ENCODE measurements at places on chromosomes 13 and 19. TPM values are rescaled to one million over a fixed set of nuclear protein-coding genes. Genes with fewer than 3 reads are reported as not detected.
A peak's percentile ranks its signal among the peaks of the same experiment; 100 is the strongest.

Gene CYSLTR2
- not detected for polyA plus RNA-seq

DNA sequence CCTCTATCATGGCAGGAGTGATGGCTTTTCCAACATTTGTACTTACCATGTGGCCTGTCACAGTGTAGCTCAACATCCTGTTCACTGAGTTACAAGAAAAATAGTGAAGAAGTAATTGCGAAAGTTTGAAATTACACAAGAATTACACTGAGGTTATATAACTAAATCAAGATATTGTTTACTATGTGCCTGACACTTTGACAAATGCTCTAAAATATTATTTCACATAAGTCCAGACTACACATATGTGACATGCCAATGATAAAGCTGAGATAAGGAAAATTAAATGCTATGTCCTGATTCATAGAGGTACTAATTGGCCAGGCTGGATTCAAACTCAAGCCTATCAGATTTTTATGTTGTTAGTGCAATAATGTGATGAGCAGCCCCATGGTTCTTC, 451.7 kb downstream of the PCDH9 start:
- no peak for DNase-seq

DNA sequence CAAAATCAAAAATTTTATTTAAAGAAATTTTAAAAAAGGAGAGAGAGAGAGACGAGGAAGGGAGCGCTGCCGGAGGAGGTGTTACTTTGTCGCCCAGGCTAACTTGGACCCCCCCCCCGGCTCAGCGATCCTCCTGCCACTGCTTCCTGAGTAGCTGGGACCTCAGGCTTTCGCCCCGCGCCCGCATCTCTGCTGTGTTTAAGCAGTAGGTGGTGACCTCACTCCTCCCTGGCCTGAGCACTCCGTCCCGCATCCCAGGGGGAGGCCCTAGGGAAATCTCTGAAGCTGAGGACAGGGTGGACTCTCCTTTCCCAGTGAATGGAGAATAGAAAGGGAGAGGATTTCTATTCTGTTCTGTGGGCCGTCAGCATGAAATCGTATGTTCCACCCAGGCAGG, 485 bp upstream of the ZNF845 start:
- DNase-seq, result no peak

- peak; percentile 27 for DNase-seq
These were observed 222.4 kb downstream of the NBEA start for GRCh38 chr13:35164324-35164932.

GRCh38 chr19:3387645-3388589, 21.5 kb downstream of the NFIC start:
- DNase-seq, result peak; percentile 39

Gene ATP4B
- not detected for polyA plus RNA-seq

DNA sequence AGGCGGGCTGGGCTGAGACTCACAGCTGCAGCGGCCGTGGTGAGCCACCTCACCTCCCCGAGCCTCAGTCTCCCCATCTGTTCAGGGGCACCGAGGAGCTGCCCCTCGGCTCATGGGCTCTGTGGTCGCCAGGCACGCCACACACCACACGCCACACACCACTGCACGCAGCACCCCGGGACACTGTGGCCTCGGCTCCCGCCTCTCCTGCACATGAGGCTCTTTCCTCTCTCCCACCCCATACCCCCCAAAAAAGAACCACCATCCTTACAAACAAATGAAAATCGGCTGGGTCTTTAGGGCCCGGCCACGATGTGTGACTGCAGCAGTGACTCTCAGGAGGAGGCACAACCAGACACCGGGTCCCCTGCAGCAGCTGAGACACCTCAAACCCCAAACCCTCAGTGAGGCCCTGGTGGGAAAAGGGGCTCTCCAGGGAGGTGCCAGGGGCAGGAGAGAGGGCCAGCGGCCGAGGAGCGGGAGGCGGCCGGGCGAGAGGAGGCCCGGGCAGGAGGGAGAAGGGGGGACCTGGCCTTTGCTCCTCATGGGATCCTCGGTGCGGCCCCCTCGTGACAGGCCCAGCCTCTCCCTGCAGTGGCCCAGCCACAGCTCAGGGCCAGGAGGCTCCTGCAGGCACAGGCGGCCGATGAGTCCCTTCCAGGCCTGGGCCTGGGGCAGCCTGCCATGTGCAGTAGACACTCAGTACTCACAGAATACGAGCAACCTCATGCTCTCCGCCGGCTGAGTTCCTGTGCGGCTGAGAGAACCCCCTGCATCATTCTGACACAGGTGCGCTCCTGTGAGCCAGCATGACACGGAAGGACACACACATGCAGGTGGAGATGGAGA, 66.3 kb downstream of the RASA3 start:
- DNase-seq, result no peak

GRCh38 chr13:29850213-29850898, at the start of gene UBL3:
UBL3 (minus strand) TSS chr13:29850617; CDS start chr13:29849538, 1,079 bp downstream.
- DNase-seq, result peak; percentile 95

- DNase-seq, result no peak
These were observed 62.4 kb upstream of the KLHL1 start for GRCh38 chr13:70170689-70171088.

Gene IGFL4
- polyA plus RNA-seq, result not detected

DNA sequence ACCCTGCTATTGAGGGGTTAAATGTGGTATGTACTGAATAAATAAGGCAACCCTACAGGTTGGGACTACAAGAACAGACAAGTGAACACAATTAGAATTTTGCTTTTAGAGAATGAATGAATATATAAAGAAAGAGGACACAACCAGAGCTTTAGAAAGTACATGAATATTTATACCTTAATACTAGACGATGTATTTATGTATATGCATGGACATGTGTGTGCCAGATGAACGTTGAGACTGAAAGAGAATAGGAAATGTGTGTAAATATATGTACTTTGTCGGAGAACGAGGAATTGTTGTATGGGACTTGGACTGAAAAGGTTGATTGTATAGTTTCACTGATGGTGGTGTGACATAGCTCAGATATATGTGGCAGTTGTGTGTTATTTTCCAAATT, 9.3 kb upstream of the COG6 start:
- DNase-seq, result no peak

DNA sequence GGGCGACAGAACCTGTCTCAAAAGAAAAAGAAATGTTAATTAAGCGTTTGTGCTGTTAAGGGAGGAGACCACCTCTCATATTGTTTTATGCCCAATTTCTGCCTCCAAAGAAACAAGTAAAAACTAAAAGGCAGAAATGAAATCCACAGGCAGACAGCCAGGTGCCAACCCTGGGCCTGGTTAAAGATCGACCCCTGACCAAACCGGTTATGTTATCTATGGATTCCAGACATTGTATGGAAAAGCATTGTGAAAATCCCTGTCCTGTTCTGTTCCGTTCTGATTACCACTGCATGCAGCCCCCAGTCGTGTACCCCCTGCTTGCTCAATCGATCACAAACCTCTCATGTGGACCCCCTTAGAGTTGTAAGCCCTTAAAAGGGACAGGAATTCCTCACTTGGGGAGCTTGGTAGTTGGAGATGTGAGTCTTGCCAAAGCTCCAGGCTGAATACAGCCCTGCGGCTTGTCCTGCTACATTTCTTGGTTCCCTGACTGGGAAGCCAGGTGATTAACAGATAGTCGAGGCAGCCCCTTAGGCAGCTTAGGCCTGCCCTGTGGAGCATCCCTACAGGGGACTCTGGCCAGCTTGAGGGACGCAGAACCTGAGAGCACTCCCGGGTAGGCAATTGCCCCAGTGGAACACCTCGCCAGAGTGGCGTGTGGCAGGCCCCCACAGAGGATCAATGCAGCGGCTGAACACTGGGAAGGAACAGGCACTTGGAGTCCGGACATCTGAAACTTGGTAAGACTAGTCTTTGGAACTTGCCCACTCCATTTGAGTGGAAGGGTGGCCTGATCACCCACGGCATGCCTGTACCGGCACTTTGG, 748 bp upstream of the ZNF552 start:
- DNase-seq, result no peak

DNA sequence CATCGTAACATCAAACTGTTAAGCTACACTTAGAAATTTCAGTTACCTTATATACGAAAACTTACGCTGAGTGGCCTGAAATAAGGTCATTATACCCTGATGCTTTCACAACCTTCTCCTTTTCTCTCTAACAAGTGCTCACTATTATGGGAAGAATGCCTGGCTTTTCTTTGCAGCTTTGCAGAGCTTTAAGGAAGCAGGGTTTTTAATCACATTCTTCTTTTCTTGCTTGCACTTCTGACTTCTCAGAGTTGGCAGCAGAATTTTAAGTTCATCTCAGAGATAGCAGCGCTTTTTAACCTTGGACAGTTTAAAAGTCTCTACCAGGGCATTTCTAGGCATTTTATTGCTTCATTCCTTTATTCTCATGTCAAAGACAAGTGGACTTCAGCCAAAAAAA, 285.1 kb downstream of the SPRY2 start:
- DNase-seq, result no peak

Gene FAM216B
- polyA plus RNA-seq, result not detected

GRCh38 chr19:42487032-42487797, 41.1 kb downstream of the CEACAM1 start:
- no peak for DNase-seq

DNA sequence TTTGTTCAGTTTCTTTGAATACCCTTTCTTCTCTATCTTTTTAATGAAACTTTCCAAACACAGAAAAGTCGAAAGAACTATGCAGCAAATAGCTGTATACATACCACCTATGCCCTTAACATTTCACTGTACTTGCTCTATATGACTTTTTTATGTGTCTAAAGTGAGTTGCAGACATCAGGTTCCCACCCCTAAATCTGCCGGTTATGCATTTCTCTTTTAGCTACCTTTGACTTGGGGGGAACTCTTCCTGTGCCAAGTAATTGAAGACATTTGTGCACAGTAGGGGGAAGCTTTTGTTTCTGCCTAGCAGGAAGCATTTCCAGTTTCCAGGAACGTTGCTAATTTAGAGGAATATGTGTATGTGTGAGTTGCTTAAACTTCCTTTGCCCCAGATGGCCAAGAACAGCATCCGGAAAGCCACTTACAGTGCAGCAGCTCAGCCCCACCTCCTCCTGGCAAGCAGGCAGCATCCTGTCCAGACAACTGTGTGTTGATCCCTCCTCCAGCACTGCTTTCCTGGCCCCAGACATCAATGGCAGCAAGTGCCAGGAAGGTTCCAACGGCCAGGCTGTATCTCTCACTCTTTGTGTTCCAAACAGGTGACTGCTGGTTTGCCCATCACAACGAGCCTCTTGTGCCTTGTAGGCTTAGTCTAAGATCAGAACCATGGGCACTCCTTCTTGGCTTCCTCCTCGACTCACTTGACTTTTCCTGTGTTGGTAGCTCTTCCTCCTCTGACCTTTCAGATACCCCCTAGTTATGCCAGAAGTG, 14.7 kb upstream of the GRAMD1A start:
- peak; percentile 24 for DNase-seq

- peak; percentile 80 for DNase-seq
These were observed 84.2 kb downstream of the TNFRSF19 start for GRCh38 chr13:23654111-23655110.

GRCh38 chr19:48859711-48860572, 8.5 kb downstream of the PLEKHA4 start:
- DNase-seq, result no peak

Gene USHBP1
- not detected for polyA plus RNA-seq

Gene PSG1
- 2.7 TPM for polyA plus RNA-seq

DNA sequence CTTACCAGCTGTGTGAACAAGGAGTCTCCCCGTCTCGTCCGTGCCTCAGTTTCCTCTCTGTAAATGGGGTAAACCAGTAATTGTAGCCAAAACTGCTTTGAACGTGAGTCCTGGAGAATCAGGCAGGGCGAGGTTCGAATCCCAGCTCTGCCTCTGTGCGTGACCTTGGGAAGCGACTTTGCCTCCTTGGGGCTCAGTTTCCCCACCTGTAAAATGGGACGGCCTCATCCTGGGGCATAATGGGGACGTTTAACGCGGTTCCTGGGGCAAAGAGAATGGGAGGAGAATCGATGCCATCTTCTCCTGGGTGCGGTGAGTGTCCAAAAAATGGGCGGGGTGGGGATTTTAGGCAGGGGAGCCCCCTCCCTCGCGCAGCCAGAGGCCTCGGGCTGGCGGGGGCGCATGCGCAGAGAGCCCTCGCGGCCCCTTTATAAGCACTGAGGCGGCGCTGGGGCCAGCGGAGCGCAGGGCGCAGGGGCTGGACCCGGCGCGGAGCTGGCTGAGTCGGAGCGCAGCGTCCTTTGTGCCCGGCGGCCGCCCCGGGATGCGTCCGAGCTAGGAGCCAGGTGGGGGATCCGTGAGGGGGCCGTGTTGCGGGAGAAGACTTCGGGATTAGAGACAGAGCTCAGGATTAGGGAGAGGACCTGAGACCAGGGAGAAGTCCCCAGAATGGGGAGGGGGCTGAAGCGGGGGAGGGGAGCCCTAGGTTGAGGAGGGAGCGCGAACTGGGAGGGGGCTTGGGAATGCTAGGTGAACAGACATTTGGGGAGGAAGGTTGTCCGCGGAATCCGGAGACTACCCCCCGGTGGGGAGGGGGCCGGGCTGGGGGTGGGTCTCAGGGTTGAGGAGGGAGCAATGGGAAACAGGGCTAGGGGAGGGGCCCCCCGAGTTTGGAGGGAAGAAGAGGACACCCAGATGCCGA, at the start of gene NCAN:
Gene NCAN (plus strand): TSS at position 460 of the 922 bp plus-strand sequence. CDS start 4,996 bp downstream, outside the sequence.
- no peak for DNase-seq

Gene ZNF492
- 0.14 TPM for polyA plus RNA-seq

- no peak for DNase-seq
These were observed 935 bp downstream of the CRB3 start for GRCh38 chr19:6465006-6465405.

Gene ZNF284
- 0.96 TPM for polyA plus RNA-seq

Gene HCN2
- polyA plus RNA-seq, result 2.6 TPM

Gene TPTE2
- not detected for polyA plus RNA-seq

DNA sequence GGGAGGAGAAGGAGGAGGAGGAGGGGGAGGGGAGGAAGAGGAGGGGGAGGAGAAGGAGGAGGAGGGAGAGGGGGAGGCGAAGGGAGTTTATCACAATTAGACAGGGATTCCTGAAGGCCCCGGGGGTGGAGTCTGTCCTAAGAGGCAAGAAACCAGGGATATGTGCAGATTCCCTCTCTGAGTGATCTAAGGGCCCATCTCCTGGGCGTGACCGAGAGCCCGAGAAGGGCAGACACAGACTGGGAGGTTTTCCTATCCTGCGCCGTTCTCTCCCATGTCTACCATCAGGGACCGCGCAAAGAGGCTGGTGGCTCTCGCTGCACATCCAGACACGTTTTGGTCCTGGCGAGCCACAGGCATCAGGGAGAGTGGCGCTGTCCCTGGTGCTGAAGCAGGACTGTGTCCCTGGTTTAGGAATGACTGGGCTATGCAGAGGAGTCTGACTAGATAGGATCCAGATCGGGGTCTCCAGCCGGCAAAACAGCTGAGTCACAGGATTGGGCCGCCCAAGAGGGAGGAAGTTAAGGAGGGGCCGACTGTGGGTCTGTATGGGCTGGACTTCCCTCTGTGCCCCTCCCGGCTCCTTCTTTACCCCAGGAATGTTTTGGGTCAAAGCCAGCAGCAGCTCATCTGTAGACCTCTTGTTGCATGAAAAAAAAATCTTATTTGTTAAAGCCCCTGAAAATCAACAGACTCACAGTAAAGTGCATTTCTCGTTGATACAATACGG, 17.9 kb upstream of the ZNF175 start:
- DNase-seq, result peak; percentile 47

DNA sequence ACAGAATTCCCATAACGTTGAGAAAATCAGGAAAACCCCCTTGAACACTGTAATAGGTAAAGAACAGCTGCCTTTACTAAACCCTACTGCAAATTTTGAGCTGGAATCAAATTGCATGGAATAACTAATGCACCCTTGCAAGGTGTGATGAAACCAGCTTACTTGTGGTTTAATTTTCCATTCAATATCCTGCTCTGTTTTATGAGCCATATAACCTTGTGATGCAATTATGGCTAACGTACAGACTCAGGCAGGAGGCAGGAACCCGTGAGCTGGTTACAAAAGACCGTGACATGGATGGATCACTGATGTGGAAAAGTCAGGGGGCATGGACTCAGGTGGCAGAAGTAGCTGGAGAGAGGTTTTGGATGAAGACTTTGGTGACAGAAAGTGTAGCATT, 438.6 kb downstream of the COG6 start:
- DNase-seq, result no peak

Gene OVOL3
- polyA plus RNA-seq, result not detected
